Stimulated activated memory B cell treated with anti-CD40 and anti-IgM and Interleukin-4, amounts not matched to agents 10 μg/mL and 1 μg/mL and 100 μg/mL, for 72 hours (primary cell): ENCODE measurements at places on chromosomes 11 and 22.
A peak's percentile ranks its signal among the peaks of the same experiment; 100 is the strongest.

DNA sequence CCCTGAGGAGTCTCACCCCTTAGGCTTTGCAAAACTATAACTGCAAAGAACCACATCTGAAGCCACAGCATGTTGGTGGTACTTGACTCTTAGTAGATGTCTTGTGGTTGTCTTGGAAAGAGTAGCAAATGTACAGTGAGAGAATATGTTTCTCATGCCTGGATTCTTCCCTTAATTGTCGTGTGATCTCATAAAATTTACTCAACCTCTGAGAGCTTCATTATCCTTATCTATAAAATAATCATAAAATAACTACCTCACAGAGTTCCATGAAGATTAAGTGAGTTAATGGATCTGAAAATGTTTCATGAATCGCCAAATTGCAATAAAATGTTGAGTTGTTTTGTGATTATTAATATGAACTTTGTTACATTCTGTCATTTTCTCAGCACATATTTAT, 491.5 kb downstream of the METTL15 start:
- ATAC-seq = no peak

GRCh38 chr11:57467508-57468157, 7.3 kb downstream of the RTN4RL2 start:
- ATAC-seq = no peak

GRCh38 chr11:93099806-93100205, 98.0 kb downstream of the SLC36A4 start:
- ATAC-seq = no peak

- ATAC-seq = no peak
These were observed 9.4 kb downstream of the AGBL2 start for GRCh38 chr11:47705721-47706120.

DNA sequence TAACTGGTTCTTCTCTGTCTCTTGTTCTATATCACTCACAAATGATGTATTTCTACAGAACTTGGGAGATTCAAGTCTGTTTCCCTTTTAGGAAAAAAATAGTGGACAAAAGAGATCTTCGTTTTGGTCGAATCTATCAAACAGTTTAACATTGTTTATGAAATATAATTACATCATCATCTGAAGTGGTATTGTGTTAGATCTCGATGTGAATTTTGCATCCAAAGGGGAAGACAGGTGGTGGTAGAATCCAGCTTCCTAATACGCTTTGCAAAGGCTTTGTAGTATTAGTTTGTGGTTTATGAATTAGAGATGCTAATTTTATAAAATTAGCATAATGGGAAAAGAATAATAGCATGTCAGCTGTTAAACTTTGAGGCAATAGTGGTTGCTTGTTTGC, 3.4 kb downstream of the SIK2 start:
- ATAC-seq = no peak

DNA sequence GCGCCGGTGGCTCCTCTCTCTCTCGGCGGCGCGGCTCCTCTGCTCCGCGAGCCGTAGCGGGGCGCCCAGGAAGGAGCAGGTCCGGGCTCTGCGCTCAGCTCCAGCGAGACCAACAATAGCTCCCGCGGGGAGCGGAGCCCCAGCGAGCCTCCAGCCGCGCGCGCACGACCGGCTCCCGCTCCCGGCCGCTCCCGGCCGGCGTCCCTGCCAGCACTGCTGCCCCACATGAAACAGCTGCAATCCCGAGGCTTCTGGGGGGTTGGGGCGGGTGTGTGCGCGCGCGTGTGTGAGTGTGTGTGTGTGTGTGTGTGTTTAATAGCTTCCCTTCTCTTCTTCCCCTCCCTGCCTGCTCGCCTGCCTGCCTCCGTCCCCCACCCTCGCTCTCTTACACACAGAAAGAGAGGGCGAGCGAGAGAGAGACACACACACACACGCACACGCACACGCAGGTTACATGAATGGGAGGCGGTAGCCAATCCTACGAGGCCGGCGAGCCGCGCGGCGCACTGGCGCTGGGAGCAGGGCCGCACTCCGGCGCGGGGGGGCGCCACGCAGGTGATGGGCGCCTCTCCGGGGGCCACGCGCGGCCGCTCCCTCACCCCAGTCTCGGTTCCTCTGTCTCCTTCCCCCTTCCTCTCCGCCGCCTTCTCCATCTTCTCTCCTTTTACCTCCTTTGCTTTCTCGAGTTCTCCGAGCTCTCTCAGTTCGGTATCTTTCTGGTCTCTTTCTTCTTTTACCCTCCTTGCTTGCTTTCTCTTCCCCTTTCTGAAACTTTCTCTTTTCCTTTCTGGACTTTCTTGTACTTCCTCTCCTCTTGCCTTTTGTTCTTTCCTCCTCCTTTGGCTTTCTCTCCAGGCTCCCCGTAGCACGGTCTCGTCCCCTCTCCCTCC, at the start of gene TENM4:
TSS of gene TENM4 (minus strand) at position 460 of the 890 bp plus-strand sequence. CDS start 371,086 bp downstream, outside the sequence.
- peak; percentile 88 for ATAC-seq

DNA sequence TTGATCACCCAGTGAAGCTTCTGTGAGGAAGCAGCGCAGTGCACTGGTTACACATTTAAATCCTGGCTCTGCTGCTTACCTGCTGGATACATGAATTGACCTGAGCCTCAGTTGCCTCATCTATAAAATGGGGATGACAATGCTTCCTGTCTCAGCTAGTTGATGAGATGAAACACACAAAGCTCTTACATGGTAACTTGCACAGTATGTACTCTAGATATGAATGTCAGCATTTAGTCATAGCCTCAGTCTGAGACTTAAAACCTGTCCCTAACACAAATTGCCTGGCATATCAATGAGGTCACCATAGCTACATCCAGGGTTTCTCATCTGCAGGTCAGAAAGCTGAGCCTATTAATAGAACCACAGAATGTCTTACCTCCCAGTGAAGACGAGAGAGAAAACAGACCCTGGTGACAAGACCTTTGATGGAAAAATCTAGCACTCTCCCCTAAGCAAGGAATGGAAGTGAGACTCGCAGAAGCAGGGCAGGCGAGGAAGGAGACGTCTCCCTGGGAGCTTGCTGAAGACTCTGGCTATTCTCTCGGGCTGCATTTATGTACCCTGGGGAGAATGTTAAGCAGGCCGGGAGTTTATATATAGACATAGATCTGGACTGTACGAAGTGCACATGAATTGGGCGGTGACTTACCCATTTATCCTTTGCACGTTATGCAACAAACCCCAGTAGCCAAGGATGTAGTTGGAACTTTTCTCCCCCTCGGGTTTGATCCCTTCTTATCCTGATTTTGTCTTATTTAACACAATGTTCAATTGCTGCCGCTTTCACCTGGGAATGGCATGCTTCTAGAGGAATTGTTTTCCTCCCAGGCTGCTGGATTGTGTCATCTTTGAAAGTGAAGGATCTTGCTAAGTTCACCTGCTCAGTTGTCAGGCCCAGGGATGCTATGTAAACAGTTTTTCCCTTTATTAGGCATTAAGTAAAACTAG, 18.0 kb downstream of the SDHAF2 start:
- no peak for ATAC-seq

DNA sequence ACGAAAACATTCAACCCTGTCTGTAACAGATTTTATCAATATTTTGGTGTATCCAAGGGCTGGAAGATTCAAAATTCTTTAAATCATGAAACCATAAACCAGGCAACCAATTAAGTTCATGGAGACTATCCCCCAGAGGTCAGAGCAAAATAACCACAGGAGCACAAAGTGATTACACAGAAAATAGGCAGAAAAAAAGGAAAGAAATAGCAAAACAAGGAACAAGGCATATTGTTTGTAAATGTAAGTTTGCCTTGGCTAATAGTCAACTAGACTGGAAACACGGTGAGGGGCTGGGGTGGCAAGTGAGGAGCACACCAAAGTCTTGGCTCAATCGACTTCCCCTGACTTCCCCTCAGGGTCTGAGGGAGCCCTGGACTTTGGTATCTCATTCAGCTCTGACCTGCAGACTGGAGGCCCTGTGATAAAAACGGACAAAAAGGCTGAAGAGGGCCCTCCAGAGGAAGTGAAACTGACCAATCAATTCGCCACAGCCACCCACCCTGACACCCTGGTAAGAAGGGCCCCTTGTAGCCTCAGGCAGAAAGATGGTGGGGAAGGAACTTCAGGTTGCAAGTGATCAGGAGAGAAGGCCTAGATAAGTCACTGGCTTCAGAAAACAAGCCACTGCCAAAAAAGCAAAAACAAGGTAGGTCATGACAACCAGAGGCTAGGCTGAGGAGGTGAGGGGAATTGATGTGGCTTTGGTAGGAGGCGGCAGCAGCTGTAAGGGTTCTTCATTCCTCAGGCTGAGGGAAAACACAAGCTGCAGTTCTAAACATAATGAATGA, 1.8 kb downstream of the SIK3 start:
- peak; percentile 56 for ATAC-seq

GRCh38 chr22:36756746-36757655, 18.9 kb downstream of the IFT27 start:
- no peak for ATAC-seq

GRCh38 chr22:19962246-19962908, 20.8 kb upstream of the TXNRD2 start:
- peak; percentile 35 for ATAC-seq

DNA sequence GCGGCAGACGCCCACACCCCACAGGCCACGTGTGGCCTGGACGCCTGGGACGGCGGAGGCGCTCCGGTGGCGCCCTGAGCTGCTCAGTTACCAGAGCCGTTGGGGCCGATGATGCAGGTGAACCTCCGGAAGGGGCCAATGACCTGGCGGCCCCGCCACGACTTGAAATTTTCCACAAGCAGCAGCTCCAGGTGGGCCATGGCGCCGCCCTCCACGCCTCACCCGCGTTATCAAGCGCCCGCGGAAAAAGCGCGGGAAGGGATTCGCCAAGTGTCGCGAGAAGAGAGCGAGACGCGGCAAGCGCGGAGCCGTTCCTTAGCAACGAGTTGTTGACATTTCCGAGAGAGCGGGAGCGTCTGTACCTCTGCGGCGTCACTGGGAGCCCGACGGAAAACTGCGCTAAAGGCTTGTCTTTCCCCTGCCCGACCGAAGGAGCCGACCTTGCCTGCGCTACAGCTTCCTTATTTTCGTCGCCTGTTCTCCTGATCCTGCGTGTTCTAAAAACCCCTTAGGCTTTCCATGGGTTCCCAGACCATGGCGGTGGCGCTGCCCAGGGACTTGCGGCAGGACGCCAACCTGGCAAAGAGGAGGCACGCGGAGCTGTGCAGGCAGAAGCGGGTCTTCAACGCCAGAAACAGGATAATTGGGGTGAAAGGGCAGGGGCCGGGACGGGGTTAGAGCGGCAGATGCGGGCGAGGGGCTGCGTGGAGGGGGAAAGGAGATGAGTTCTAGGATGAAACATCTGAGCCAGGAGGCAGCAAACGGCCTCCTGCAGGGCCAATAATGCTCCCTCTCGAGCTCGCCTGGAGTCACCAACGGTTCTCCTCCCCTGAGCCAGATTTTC, at the start of the genes RIBC2 and SMC1B:
TSS of gene RIBC2 (plus strand) at position 326 of the 844 bp plus-strand sequence. CDS start at position 520, 194 bp downstream.
TSS of gene SMC1B (minus strand) at position 232 of the 844 bp plus-strand sequence. CDS start at position 200, 32 bp downstream.
- ATAC-seq = peak; percentile 83

- ATAC-seq = no peak
These were observed 38.3 kb downstream of the RAB30 start for GRCh38 chr11:83033371-83033770.

DNA sequence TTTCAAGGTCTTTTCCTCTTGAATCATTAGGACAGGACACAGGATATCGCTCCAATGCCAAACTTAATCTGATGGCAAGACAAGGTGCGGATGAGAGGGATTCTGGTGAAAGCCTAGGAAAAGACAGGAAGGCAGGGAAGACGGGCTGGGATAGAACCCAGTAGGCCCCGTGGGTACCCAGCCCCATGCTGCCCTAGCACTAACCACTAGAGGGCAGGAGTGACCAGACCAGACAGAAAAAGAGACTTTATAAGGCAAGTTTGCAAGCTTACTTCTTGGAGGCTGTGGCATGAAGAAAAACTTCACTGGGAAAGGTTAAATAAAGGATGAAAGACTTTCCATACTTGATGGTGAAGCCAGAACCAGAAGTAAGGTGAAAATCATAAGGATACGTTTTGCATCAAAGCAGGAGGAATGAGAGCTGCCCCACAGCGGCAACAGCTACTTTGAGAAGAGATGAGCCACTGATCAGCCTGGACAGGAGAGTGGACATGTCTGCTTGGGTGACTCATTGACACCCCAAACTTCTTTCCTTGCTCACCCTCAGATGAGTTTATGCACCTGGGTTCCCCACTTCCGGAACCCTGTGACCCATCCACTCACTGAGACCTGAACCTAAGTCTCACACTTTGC, 39.8 kb downstream of the SYN3 start:
- peak; percentile 69 for ATAC-seq

DNA sequence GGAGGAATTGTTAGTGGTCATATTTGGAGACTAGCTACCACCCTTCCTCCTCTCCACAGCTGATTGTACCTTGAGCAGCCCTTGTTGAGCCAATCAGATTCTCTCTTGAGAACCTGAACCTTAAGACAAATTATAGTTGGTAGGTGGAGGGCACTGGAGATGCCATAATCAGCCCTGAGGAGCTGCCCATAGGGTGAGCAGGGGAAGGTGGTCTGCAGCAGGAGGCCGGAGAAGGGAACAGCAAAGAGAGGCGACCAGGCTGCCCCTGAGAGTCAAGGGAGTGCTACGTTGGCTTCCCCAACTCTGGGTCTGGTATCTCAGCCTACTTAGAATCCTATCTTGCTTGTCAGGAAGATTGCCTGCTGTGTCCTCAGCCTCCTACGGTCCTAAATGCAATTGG, 2.7 kb upstream of the SDF2L1 start:
- no peak for ATAC-seq

DNA sequence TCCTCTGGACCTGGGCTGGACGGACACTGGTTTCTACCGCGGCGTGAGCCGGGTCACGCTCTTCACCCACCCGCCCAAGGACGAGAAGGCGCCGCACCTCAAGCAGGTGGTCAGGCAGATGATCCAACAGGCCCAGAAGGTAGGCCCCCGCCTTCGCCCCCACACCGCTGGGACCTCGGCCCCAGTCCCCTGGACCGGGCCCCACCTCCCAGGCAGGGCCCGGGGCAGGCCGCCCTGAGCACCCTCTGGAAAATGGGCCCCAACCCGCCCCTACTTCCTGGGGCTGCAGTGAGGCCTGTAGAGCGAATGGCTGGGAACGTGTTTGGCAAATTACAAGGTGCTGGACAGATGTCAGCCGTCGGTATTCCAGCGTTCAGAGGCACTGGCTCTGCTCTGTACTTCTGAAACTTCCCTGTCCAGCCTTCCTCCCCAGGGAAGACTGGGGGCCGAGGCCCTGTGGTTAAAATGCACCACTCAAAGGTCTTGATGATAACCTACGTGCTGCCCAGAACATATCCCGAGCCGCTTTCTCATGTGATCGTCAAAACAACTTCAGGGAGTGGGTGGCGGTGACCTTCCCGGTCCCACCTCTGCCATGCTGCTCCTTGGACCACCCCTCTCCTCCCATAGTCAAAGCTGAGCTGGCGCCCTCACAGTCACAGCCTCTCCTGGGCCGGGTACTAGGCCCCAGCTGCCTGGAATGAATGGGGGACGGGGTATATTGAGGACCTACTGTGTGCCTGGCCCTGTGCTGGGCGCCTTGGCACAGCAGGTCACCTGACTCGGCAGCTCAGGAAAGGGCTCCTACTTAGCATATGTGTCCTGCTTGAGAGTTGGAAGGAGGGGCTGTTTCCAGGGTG, 869 bp downstream of the FAM83F start:
- no peak for ATAC-seq
